ENCODE measurements at places on chromosomes 6 and 20.

GRCh38 chr6:135974426-135974825 lies 122.9 kb downstream of the PDE7B start:
- no peak for DNase-seq

- no peak for DNase-seq
These were observed 44.4 kb downstream of the COL9A1 start for GRCh38 chr6:70258483-70258882.

DNA sequence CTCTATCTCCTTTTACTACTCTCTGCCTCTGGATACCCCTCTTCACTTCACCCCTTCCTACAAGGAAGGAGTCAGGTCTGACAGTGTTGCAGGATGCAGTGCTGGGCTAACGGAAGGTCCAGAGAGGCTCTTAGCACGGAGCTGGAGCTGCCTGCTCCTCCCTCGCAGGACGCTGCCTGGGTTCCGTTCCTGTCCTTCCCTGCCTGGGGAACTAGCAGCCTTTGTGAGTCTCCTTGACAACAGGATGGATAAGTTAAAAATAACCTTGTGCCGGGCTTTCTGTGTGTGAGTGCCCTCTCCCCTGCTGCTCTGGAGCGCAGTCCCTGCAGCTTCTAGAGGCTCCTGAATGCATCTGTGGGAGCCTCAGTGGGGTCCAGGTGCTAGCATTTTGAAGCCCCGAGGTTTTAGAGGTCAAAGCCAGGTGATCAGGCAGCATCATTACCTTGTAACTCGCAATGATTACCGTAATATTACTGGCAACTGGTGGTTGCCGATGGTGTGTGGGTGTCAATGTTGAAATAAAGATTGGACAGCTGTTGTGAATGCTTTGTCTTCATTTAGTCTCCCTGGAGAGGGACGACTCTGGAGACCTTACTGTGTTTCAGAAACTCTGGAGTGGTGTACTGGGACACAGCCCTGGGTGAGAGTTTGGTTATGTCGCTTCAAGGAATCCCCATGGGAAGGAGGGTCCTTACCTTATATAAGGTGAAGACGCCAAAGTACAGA lies 44.4 kb downstream of the CDS2 start:
- no peak for DNase-seq

DNA sequence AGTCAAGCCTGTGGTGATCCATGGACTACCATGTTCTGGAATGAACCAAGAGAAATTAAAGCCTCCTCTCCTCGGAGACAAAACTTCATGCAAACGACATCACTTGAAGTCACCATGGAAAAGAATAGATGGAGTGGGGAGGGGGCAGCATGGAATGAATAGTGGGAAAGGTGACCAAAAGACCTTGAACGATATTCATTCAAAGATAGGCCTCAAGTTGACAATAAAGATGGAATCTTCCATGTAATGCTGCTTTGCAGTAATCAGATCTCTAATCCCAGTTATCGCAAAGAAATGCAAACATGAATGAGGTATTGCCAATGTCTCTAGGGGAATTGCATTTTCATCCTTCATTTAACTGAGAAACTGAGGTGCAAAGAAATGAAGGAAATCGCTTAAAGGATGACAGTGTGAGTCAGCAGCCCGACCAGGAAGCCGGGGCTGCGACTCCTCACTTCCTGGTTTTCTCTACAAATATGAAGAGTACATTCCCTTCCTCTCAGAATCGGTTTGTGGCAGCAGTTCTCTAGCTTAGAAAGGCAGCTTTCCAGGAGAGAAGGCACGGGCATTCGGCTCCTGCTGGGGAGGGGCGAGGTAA lies 65.6 kb upstream of the RREB1 start:
- DNase-seq, result no peak

DNA sequence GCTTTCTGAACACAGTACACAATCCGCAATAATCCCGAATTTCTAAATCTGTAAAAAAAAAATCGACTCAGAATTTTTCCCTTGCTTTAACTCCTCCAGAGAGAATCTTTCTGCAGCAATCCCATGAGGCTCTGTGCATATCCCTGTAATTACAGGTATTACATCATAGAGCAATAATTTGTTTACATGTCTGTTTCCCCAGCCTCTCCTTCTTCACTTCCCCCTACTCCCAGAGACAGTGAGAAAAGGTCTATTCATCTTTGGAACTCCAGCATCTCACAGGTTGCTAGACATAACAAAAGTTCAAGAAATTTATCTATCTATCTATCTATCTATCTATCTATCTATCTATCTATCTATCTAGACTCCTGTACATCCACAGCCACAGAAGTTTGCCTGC lies 26.0 kb downstream of the KLHL31 start:
- DNase-seq, result no peak

DNA sequence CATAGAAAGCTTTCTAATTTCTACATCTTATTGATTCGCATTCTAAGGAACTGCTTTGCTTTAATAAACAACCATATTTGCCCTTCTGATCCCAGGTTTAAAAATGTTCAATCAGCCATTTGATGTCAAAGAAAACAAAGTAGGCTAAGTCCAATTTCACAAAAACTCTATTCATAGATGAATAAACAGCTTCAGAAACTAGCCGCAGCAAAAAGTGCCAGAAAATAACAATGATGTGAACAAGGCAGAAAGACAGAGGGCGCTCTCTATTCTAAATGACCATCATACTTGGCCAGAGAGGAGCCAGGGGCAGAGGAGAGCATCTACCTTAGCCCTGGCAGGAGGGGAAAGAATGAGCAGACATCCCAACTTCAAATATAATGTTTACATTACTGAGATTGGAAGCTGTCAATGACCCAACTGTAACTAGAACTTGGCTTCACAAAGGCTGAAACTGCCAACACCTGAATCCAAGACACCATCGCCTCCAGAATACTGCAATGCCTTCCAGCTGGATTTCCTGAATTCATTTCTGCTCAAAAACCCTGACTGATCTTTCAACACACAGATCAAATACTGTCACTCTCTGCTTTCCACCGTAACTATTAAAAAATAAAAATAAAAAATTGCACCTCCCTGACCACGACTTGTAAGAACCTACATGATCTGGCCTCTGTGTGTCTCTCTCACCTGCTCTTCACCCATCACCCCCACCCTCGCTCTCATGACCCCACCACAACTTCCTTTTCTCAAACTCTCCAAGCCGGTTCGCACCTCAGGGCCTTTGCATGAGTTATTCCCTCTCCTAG lies 9.5 kb downstream of the CNKSR3 start:
- DNase-seq, result no peak

GRCh38 chr20:6045566-6045965 lies 8.3 kb downstream of the LRRN4 start:
- DNase-seq, result no peak

GRCh38 chr6:69933239-69933638 lies 66.9 kb downstream of the COL19A1 start:
- DNase-seq, result no peak

- DNase-seq, result no peak
These were observed 23.6 kb downstream of the IL17A start for GRCh38 chr6:52209770-52210169.

GRCh38 chr6:36201612-36202011 lies 5.1 kb downstream of the BRPF3 start:
- DNase-seq, result no peak

GRCh38 chr20:10739566-10739965 lies 65.8 kb upstream of the JAG1 start:
- DNase-seq, result no peak

DNA sequence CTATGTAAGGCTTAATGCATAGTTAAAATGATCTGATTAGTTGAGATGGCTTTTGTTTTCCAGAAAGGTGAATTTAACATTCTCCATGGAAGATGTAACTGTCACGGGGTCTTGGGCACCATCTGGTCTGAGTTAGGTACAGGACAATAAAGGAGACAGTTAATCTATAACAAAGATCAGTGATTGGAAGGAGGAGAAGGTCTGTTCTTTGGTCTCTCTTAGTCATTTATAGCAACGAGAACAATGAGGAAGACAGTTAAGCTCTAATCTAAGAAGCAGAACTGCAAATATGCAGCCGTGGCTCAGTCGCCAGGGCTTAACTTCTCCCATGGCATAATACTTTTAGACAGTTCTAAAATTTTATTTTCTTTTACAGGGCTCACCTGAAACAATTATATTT lies 405.5 kb upstream of the SULF2 start:
- no peak for DNase-seq

DNA sequence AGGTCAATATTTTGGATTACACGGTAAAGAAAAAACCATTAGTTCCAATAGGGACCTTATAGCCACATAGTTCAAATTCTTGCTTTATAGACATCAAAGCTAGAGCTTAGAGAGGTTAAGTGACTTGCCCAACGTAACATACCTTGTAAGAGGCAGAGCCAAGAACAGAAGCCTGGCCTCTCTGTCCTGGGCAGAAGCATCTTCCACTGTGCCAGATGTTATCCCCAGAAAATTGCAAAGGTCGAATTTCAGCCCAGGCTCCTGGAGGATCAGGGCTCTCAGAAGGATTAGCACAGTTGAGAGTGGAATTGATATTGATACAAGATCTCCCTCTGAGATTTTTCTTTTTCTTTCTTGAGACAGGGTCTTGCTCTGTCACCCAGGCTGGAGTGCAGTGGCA lies 6.1 kb downstream of the SMIM28 start:
- no peak for DNase-seq

DNA sequence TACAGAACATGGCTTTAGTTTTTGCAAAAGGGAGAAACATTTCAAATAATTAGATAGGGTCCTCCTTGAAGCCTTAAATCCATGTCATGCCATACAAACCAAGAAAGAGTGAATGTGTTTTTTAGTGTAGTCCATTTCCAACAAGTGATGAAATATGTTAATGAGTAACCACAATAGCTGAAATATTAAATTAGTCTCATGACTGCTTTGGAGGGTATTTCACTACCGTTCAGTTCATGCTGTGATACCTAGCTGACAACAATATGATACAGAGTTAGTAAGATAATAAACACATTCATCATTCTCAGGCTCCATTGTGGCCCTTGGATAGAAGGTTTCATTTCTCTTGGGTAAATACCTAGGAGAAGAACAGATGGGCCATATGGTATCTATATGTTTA lies 5.8 kb upstream of the ID4 start:
- DNase-seq, result no peak

- DNase-seq, result no peak
These were observed 131.5 kb downstream of the SOBP start for GRCh38 chr6:107621229-107621937.

- no peak for DNase-seq
These were observed 460.0 kb upstream of the NOX3 start for GRCh38 chr6:155915651-155916050.

- no peak for DNase-seq
These were observed 102.9 kb upstream of the BMP2 start for GRCh38 chr20:6664574-6664973.

DNA sequence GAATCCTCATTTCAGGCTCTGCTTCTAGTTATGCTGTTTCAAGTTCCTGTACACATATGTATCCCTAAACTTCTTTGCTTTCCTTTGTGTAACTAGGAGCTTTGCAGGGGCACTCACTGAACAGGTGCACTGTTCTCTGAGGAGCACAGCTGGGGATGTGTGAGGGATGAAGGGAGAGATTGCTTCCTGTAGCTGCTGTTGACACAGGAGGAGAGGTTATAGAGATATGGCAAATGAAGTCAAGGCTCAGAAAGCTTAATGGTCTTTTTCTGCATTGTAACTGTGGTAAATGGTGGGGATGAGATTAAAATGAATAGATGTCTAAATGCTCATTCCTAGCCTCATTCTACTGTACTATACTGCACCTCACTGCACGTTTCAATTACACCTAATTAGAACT lies 454.3 kb downstream of the BTBD3 start:
- DNase-seq, result no peak

- DNase-seq, result no peak
These were observed 2.4 kb upstream of the DBNDD2 start for GRCh38 chr20:45405571-45406259.

DNA sequence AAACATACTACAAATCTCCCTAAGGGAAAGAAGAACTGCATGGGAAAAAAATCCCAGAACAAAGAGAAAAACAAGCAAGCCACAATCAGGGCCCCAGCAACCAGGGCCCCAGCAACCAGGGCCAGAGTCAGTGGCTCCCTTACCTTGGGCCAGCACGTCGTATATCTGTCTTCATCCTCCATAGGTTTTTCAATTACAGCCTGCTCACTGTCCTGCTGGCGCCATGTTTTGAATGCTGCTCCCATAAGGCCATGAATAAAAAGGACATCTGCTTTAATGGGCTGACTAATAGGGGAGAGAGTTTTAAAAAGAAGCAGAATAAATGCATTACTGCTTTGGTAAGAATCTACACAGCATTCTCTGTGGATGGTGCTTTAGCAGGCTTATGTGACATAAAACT lies 49.2 kb downstream of the SERAC1 start:
- no peak for DNase-seq

DNA sequence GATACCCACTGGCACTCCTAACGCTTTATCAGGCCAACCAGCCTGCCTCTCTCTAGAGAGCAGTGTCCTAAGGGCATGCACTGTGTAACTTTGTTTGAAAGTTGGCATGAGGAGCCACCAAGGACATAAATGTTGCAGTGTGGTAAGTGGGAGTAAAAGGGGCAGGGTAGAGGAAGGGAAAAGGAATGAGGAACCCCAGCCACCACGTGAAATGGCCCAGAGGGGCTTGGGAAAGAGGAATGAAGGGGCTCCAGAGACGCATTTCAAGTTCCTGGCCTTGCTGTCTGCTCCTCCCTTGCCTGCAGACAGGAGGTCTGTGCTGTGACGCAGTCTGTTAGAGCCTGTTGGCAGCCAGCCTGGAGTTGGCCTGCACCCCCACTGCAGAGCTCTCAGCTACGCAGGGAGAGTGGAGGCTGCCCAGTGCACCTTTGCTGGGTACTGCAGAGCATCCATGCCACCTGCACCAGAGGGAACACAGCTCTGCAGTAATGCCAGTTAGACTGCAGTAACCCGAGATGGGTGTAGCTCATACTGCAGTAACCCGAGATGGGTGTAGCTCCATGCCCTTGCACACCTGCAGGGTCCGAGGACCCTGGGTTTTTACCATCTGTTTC lies 86.8 kb upstream of the SNAP25 start:
- DNase-seq, result no peak

DNA sequence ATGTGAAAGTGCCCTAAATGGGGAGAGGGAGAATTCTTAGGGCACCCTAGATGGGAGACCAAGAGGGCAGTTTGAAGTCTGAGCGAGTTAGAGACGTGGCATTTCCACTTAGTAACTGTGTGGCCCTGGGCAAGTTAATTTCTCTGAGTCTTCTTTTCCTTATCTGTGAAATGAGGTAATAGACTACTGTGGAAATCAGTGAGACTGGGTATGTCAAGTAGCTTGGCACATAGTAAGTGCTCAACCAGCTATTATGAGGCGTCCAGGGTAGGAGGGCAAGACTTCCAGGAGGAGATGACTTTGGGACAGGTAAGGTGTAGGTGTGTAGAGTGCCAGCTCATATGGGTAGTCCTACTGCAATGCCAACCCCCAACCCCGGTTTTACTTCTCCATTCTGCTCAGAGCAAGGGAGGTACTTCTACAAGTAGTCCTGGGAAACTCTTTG lies 770 bp downstream of the KIF3B start:
- no peak for DNase-seq
